PC-9 (cell line): ENCODE measurements at places on chromosomes 11 and 22.

GRCh38 chr11:69892986-69893555, 73.9 kb upstream of the FGF3 start:
- peak; percentile 70 for DNase-seq

GRCh38 chr11:74470526-74470925, 3.2 kb upstream of the KCNE3 start:
- no peak for DNase-seq

DNA sequence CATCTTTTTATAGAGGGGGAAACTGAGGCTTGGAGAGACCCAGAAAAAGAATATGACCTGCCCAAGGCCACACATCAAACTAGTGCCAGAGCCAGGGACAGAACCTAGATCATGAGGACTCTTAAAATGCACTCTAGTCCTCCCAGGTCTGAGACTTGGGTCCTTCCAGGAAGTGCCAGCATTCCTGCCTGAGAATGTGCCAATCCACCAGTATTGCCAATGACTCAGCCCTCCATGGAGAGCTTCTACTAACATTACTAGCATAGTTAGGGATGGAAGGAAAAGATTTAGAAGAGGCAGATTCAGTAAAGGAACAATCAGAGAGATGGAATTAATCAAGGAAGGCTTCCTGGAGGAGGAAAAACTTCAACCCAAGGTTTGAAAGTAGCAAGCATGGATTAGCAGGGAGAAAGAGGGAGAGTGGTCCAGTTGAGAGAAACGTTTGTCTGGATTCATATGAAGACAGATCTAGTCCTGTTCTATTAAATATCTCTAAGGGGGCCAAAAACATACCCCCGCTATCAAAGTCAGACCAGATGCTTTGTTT, 20.1 kb upstream of the SMIM35 start:
- DNase-seq = no peak

GRCh38 chr11:108857382-108857781, 192.5 kb downstream of the DDX10 start:
- no peak for DNase-seq
